Left lung (tissue), 14 donors: ENCODE measurements at places on chromosomes 5 and 9. TPM values are rescaled to one million over a fixed set of nuclear protein-coding genes. Genes with fewer than 3 reads are reported as not detected.

The TAF11L10 gene
- not detected for polyA plus RNA-seq

The TPRN gene
- 7.7 TPM for polyA plus RNA-seq

The KCNV2 gene
- 0.24 TPM for polyA plus RNA-seq

GRCh38 chr9:110900456-110900855, 137.8 kb downstream of the LPAR1 start:
- DNase-seq = no peak

GRCh38 chr5:111488353-111488752, 24.0 kb downstream of the STARD4 start:
- DNase-seq = no peak

DNA sequence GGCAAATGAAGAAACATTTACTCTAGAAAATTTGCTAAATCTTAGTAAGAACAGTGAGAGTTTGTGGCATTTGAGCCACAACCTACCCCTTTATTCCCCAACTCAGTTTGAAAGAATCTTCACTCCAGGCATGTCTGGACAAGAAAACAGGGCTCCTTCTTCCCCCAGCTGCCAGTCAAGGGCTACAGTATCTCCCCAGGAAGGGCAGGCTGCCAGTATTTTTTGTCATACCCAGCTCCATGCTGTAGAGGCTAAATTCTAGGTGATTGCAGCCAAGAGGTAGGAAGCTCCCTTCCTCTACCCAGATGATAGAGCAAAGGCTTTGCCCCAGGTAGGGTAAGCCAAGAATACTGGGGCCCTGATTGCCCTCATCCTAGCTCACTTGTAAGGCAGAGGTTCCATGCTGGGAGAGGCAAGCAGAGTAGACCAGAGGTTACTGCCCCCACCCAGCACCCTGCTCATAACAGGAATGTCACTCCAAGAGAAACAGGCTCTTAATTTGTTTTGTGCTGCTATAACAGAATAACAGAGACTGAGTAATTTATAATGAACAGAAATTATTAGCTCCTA, 20.0 kb upstream of the GRPEL2 start:
- no peak for DNase-seq
